Retinal pigment epithelial cell (primary cell): ENCODE measurements at places on chromosomes 3 and 15.

DNA sequence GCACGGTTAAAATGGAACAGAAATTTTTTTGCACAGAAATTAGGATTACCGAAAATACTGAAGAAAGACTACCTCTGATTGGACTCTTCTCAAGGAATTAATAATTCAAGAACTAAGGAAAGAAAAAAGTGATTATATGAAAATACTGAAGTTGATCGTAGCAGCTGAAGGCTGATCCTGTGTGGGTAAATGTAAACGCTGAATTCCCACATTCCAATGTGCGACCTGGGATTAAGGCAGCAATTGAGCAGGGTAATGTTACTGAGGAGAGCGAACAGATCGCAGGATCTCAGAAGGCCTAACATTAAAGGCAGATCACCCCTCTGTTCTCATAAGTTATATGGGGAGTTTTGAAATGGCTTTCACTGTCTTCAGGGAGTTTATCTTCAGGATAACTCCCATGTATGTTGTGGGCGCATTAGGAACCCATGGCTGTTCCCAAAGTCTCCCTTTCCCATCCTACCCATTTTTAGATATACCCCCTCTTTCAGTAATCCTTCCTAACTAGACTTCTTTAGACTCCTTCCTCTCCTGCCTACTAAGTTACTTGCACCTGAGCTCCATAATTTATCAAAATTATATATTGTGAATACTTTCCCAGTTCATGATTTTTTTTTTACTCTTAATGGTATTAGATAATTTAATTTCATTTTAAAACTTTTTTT is 1.0 kb upstream of the UBL7 start:
- DNase-seq = no peak

DNA sequence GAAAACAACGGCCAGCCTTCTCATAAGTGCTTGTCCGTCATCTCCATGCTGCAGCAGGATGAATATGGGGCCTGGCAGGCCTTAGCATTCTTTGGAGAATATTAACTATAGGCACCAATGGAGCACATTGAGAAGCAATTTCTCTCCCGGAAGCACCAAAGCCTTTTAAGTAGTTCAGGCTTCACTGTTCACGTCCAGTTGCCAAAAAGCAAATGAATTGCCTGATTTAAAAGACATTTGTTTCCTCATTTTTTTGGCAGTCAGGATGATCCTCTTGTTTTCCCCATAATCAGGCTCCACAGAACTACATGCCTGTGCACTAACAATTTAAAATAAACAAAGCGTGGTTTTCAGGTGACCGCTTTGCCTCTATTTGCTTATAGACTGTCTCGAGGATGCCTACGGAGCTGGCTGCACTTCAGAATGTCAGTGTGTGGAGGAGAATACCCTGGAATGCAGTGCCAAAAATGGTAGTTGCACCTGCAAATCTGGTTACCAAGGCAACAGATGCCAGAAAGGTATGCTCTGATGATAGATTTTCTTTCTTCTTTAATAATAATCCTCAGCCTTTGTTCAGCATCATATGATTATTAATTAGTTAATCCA is 725.2 kb upstream of the GOLIM4 start:
- no peak for DNase-seq

DNA sequence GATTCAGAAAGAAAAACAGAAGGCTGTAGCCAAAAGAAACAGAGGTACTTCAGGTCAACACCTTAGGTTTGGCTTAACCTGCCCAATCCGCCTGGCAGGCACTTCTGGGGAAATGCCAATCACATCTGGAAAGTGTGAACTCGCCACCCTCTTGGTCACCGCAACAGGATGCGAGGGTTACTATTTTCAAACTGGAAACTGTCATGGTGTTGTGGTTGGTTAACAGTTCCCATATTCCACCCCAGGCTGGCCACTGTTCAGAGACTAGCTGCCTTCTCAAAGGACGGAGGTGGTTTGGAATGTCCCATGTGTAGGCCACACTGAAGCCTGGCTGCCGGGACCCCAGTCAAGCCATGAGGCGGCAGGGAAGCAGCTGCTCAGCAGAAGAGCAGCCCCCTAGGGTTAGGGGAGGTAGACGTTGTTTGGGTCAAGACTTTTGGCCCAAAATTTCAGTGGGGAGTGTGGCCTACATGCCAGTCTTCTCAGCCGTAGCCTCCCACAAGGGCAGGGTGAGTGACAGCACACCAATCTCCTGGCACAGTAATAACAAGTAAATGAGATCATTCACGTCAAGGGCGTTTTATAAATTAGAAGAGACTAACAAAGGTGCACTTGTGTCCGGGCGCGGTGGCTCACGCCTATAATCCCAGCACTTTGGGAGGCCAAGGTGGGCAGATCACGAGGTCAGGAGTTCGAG is 54.6 kb downstream of the UMPS start:
- no peak for DNase-seq

- no peak for DNase-seq
These were observed 47.2 kb downstream of the RASGRP1 start for GRCh38 chr15:38517312-38517975.

DNA sequence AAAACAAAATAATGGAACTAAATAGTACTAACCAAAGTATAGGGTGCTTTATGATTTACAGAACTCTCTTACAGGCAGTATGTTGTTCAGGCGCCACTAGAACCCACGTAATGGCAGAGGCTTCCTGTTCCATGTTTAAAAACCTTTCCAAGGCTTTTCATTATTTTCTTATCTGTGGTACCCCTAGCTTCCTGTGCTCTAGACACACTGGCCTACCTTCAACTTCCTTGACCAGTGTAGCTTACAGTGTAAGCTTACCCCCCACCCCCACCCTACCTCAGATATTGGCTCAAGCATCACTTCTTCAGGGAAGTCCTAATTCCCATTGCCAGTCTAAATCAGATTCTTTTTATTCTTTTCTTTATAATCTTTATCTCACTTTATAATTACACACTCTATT is 2.9 kb downstream of the NR2C2 start:
- no peak for DNase-seq

DNA sequence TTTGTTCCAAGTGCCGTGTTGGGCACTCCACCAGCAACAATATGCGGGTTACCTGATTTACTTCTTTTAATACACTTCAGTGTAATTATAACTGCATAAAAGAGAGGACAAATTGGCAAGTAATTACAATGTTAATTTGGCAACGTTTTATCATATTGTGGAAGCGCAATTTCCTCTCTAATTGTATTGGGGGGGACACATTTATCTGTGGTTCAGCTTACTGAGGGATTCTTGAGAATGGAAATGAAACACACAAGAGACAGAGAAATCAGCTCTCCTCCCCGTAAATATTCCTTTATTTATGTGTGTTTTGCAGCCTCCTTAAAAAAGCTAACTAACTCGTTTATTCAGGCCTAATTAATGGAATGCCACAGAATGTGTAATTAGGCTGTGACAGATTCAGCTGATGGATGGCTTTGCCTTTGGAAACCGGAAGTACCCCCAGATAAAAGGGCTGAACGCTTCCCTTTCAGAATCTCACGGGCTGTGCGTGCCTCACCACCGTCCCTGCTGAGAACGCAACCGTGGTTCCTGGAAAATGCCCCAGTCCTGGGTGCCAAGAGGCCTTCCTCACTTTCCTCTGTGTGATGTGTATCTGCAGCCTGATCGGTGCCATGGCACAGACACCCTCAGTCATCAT is 247.1 kb upstream of the ST8SIA2 start:
- DNase-seq = no peak

DNA sequence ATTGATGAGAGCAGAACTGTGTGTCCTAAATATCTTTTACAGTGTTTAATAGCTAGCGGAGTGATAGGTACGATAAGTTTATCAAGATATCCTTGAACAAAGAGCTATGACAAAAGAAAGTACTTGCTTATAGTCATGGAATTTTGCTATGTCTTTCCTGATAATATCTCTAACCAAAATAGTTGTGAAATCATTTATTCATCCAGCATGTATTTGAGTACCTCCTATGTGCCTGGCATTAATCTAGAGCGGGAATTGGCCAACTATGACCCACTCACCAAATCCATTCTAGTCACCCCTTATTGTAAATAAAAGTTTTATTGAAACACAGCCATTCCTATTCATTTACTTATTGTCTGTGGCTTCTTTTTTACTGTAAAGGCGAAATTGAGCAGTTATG is 46.6 kb downstream of the ZFAND6 start:
- no peak for DNase-seq

GRCh38 chr3:3675801-3676200 is 123.4 kb upstream of the LRRN1 start:
- DNase-seq = no peak

DNA sequence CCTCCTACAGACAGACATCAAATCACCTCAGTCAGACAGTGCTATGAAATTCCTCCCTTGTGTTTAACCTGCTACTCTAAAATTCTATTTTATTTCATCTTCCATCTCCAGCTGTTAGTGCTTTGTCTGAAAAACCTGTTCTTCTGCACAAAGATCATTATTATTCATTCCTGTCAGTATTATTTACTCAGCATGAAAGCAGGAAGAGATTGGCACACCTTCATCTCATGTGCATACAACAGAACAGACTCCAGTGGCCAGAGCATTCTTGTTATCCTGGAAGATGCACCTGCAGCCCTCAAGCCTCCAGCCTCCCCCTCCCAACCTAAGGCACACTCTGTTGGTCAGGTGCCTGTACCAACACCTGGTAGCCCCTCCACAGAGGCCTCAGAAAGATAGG is 1.8 kb upstream of the ROPN1B start:
- DNase-seq = no peak

GRCh38 chr3:102687851-102688555 is 253.2 kb downstream of the ZPLD1 start:
- no peak for DNase-seq

- no peak for DNase-seq
These were observed 5.6 kb downstream of the NRROS start for GRCh38 chr3:196645096-196645495.

DNA sequence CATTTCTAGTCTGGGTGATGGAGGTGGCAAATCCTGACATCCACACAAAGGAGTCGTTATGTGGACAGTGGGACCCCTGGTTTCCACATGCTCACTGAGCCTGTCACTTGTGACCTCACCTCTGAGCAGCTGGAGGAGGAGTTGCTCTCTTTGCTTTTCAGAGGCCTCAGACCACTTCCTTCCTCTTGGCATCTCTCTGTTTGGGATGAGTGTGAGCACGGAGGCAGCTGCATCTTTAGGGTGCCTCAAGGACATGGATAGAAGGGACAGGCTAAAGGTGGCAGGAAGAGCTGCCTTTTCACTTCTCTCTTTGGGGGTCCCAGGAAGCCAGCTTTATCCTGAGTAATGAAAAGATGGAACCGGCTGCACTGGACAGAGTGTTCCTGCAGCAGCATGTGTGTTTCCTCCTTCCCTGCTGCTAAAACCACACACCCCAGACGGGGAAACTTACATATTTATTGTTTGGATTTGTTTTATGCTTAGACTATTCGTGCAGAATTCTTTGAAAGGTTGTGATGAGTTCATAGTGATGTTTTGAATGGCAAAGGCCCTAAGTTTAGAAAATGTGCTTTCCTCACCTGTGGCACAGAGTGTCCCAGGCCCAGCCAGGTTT is 31.8 kb downstream of the GPR171 start:
- DNase-seq = no peak

DNA sequence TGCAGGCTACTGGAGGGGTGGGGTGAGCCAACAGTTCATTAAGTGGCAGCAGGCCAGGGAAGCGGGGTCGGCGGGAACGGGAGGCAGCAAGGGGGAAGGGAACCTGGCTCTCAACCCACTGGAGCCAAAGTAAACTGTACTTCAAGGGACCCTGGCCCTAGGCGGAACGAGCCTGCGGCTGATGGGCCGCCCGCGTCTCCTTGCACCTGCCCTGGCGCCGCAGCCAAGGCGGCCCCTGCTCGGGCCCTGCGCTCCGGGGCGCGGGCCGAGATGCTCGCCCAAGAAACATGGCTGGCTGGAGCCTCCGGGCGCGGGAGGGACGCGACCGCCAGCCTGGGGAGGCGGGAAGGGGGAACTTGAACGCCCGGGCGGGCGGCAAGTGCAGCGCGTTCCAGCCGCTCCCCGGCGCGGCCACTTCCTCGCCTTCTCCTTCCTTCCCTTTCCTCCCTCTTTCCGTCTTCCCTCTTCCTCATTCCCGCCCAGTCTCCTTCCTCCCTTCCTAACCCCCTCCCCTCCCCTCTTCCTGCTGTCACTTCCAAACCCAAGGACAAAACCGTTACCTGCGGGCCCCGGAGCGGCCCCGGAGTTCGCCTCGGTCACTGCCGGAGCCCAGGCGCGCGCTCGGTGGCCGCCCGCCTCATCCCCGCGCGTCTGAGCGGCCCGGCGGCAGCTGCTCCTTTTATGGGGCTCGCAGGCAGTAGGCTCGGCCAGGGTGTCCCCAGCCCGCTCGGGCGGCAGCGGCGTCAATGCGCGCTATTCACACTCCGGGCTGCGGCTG is 489.7 kb downstream of the MAGI1 start:
- DNase-seq = no peak

- no peak for DNase-seq
These were observed 19.2 kb downstream of the CAND2 start for GRCh38 chr3:12815719-12816118.

GRCh38 chr3:82636177-82636576 is 874.7 kb upstream of the GBE1 start:
- no peak for DNase-seq

DNA sequence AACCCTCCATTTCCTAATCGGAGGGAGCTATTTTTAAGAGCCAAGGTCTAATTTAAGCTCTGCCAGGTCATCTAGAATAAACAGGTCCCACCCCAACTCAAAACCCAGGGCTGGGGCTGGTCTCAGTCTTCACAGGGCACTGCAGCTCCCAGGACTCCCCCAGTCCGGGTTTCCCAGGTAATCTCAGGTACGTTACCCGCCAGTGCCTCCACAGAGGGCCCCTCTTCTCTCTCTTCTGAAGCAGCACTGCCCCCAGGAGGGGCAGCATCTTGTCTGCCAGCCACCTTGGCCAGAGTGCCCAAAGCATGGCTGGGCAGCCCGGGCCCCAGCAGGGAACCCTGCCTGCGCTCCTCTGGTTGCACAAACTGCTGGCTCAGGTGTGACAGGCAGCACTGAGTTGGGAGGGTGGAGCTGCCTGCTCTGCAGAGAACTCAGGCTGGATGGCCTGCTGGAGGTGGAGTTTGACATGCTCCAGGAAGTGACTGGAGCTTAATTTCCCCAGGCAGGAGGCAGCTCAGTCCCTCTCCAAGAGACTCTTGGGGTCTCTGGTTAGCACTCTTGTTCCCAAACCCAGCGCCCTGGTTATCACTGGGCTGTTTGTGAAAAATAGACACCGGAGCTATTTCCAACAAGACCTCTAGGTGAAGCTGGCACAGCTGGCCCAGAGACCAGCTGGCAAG is at the start of gene PLA2G4F:
Gene PLA2G4F, minus strand, starts transcription at position 394 of the 680 bp plus-strand sequence. Its CDS starts 87 bp downstream, at position 307.
- DNase-seq = no peak

GRCh38 chr3:3334491-3334890 is 155.0 kb upstream of the CRBN start:
- DNase-seq = peak; percentile 31

GRCh38 chr15:63792584-63792983 is 41.2 kb downstream of the HERC1 start:
- no peak for DNase-seq

GRCh38 chr3:127677541-127678314 is 5.0 kb downstream of the ABTB1 start:
- DNase-seq = no peak

GRCh38 chr15:62404194-62404985 is 239.3 kb upstream of the C2CD4B start:
- no peak for DNase-seq
